T-cell (primary cell): ENCODE measurements at places on chromosomes 7 and 10.

- DNase-seq = no peak
Measured at GRCh38 chr7:151865070-151865670, 11.7 kb downstream of the PRKAG2 start.

DNA sequence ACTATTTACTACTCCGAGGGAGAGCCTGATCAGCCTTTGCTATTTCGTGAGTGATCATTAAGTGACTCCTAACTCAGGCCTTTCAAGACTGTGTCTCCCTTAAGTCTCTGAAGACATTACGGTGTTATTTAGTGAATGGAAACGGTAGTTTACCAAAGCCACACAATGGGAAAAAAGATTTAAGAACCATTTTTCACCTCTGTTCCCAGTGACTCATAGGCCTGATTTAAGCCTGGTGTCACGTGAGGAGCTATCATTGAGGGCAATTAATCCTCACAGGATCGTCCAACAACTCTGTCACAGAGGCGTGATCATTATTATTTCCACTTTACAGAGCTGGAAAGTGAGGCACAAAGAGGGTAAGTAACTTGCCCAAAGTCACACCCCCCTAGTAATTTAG is 20.3 kb downstream of the C10orf90 start:
- DNase-seq = no peak

GRCh38 chr7:12851142-12851541 is 163.7 kb downstream of the ARL4A start:
- no peak for DNase-seq

- DNase-seq = no peak
Measured at GRCh38 chr10:118694848-118695247, 59.9 kb downstream of the CACUL1 start.

DNA sequence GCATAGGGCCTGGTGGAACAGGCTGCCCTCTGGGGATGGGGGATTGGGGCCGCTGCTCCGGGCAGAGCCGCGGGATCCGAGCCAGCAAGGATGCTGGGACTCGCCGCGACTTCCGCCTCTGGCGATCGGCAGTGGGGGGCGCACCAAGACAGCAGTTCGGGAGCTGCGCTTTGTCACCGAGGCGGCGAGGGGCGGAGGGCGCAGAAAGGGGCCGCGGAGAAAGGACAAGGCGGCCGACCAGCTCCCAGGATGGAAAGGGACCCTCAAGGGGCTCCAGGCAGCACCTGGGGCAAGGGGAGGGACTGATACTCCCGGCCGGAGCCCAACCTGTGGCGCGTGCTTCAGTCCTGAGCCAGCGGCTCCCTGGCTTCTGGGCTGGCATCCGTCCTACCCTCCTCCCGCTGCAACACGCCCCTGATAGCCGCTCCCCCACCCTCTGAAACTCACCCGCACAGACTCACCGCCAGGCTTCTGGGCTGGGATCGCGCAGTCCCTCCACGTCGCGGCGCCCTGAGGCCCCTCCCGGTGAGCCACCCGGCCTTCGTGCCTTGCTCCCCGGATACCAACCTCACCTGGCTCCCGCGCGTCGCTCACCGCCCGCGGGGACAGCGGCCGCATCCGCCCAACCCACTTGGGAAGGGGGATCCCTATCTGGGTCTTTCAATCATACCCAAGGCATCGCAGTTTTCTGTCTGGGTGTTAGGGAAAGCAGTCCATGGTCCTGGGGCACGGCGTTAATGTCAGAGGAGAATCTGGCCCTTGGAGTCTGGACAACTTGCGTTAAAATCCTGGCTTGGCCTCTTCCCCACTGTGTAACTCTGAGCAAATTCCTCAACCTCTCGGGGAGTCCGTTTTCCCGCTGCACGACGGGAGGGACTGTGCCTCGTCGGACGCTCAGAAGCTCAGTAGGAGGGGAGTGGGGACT is 7.0 kb upstream of the EVX1 start:
- DNase-seq = no peak

GRCh38 chr7:25731068-25731845 is 420.7 kb upstream of the NFE2L3 start:
- DNase-seq = no peak

DNA sequence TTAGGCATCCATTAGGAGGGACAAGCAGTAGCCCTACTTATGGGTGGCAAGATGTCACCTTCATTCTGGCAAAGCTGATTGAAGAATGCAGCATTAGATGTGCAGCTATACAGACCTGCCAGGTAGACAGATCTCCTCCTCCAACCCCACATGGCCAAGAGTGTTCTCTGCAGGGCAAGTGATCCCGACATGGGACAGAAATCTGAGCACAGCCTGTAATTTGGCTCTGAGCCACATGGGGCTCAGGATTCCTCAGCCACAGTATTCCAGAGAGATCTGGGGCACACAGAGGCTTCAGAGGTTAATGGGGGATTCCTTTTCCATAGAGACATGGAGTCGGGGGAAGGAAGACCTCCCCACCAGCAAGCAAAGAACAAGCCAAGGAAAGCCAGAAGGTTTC is 58.7 kb upstream of the GDF10 start:
- no peak for DNase-seq

DNA sequence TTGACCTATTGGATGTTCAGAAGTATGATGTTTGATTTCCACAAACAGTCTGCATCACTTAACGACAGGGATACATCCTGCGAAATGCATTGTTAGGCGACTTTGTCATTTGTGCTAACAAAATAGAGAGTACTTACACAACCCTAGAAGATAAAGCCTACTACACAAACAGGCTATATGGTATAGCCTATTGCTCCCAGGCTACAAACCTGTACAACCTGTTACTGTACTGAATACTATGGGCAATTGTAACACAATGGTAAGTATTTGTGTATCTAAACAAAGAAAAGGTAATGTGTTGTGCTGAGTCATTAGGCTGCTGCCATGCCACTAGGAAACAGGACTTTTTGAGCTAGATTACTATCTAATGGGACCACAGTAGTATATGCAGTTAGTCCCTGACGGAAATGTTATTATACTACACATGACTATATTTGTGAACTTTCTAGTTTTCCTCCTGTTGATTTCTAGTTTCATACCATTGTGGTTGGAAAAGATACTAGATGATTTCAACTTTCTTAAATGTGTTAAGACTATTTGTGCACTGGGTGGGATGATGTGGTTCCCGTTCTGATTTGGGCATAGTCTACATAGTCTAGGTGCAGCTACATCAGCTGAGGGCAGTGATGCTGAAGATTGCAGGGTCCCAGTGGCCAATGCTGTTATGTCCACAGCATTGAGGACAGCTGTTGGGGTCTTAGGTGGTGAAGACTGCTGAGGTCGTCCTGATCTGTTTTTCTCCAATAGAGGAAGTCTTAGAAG is 161.7 kb downstream of the HTR7 start:
- no peak for DNase-seq

DNA sequence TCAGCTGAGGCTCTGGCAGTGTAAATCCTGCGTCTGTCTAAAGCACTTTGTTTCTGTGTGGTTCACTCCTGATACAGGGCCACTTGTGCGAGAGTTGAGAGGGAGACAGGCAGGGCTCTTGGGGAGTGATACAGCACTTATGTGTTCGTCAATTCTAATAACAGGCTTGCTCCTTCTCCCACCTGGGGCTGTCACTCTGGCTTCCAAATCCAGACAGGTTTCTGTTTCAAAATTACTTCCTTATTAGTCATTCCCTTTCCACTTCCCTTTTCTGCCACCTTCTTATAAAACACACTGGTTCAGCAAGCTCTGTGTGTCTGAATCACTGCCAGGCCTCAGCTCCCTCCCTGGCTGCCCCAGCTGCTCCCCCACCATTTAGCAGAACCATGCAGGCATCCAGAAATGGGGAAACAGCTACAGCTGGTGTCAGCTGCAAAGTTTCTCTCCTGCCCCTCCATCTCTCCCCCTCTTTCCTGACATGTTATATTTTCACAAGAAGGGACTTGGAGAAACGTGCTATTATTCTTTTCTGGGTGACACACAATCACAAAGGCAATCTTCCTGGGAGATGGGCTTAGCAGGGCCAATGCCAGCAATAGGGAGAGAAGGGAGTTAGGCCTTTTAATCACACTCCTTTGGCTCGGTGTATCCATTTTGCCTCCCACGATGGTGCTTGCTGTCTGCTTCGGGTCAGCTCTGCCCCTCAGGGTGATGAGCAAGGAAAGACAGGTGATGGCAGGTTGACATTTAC is 58.4 kb upstream of the ZNRF2 start:
- no peak for DNase-seq

DNA sequence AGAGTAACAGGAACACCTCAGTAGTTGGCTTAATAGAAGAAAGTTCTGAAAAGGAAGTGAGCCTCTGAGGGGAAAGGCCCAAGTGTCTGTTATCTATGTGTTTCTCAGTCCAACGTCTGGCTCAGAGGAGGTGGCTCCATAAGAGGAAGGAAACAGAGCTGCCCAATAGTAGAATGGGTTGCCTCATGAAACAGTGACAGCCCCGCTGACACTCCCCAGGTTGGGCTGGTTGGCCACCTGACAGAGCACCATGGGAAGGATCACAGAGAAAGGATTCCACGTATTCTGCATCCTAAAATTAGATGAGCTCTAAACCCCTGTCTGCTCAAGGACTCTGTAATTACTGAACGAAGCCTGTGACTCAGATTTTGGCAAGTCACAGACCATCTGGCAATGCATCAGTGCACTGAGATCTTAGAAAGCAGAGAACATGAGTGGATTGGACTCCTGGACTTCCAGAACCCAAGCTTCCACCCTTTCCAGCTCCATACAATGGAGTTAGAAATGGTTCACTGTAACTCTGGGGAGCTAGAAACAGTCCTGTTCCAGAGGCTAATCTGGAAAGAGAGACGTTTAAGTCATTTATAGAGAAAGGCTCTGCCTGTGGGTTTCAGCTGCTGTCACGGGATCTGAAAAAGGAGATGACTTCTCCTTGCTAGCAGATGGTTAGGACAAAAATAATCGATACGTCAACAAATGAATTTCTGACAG is 2.9 kb downstream of the PKD2L1 start:
- DNase-seq = no peak

- DNase-seq = no peak
Measured at GRCh38 chr10:48470893-48471805, 133.7 kb downstream of the ARHGAP22 start.

DNA sequence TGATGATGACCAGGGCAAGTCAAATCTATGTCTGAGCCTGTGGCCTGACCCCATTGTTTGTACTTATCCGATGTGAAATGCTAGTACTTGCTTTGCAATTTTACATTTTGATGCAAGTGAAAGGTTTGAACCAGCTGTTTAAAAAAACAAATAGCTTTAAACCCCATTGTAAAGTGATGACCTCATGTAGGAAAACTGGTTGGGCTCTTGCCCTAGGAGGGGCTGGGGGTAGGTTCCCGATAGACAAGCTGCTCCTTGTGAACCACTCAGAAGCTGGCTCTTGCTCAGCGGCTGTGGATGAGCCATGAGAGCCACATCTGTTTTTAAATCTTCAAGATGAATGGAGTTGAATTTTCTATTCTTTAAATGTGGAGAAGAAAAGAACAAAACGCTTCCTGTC is 185.3 kb downstream of the WDR11 start:
- DNase-seq = no peak

- no peak for DNase-seq
Measured at GRCh38 chr7:143381427-143382125, 431 bp downstream of the ZYX start.

DNA sequence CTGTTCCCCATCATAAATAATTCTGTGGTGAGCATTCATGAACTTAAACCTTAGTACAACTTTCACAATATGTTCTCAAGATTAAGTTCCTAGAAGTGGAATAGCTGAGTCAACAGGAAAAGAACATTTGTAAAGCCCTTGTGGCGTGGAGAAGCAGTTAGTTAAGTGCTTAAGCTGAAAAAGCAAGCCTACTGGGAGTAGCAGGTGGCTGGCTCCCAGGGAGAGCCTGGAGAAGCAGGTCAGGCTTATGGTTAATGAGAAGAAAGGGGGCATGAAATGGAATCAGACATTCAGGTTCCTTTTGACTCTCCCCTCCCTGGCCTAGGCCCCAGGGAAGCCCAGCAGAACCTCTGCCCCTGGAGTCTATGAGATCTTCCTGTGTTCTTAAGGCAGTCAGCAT is 35.3 kb downstream of the VSTM4 start:
- DNase-seq = no peak

GRCh38 chr10:76945166-76945565 is 692.4 kb downstream of the KCNMA1 start:
- no peak for DNase-seq

- no peak for DNase-seq
Measured at GRCh38 chr10:84605802-84606201, 277.4 kb downstream of the CCSER2 start.
